ENCODE measurements at places on chromosomes 16 and 17.
A peak's percentile ranks its signal among the peaks of the same experiment; 100 is the strongest.

- H3K4me3 ChIP-seq, result no peak overlapping the region
- H3K4me1 ChIP-seq, result peaks cover 4% of the 10 kb centered on the region
- no peaks in the 10 kb centered on the region for H3K36me3 ChIP-seq
- H3K27ac ChIP-seq, result peak overlapping the region; percentile 27
Observed at GRCh38 chr17:57512258-57512657, 232.8 kb downstream of the CCDC182 start.

GRCh38 chr16:28872952-28873351 is 5.3 kb upstream of the ATP2A1 start:
- no peak overlapping the region for H3K27ac ChIP-seq
- peaks cover 11% of the 10 kb centered on the region for H3K36me3 ChIP-seq
- H3K4me1 ChIP-seq, result peaks cover 3% of the 10 kb centered on the region
- no peak for DNase-seq

- DNase-seq, result no peak
- no peaks in the 10 kb centered on the region for H3K4me1 ChIP-seq
- H3K36me3 ChIP-seq, result no peaks in the 10 kb centered on the region
- no peak overlapping the region for H3K27ac ChIP-seq
Observed at GRCh38 chr16:9286930-9287329, 195.5 kb downstream of the HAPSTR1 start.

- H3K4me3 ChIP-seq, result no peak overlapping the region
- peaks cover 9% of the 10 kb centered on the region for H3K4me1 ChIP-seq
- H3K36me3 ChIP-seq, result no peaks in the 10 kb centered on the region
- H3K27me3 ChIP-seq, result peaks cover 6% of the 10 kb centered on the region
Observed at GRCh38 chr16:68406458-68407152, 41.7 kb downstream of the SMPD3 start.

DNA sequence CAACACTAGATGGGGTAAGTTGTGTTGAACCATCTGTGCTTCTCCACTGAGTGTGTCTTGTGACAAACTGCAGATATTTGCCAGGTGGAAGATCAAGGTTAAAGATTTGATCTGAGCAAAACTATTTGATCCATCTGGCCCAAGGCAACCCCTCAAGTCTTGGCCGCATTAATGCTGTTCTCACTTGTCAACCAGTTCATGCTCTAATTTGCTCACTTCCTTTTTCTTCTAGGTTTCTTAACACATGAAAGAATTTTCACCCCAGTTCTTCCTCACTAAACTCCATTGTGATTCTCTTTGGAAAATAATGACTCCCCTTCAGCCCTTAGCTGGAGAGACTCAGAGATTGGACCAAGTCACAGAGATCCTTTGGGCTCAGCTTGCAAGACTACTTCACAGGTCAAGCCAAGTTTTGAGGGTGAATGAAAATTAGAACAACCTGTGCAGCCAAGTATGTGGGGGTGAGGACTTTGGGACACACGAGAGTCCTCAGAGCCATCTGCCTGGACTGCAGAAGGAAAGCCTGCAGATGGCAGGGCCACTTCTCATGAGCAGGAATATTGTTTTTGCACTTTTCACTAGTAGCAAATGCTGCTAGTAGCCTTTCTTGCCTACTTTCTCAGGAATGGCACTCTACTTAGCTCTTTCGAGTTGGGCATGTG is 166.5 kb downstream of the AXIN2 start:
- H3K27ac ChIP-seq, result no peak overlapping the region
- no peaks in the 10 kb centered on the region for H3K36me3 ChIP-seq

DNA sequence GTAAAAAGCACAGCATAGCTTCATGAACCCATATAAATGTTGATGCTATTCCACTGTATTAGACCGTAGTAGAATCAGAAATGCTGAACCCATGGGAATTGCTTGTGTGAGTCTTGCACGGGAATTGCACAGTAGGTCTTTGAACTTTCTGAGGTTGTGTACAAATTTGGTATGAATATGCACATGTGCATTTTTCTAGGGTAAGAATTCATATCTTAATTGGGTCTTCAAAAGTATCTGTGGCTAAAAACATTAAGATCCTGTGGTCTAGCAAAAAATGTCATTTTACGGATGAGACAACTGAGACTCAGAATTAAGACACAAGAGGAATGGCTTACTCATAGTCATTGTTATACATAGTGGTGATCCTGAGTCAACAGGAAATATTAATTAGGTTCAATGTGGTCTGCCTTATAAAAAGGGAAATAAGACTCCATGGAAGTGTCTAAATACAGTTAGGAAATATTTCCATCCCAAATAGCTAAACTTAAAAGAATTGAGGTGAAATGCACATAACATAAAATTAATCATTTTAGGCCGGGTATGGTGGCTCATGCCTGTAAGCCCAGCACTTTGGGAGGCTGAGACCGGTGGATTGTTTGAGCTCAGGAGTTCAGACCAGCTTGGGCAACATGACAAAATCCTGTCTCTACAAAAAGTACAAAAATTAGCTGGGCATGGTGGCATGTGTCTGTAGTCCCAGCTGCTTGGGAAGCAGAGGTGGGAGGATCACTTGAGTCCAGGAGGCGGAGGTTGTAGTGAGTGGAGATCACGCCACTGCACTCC is 22.8 kb downstream of the TAOK1 start:
- H3K27ac ChIP-seq, result no peak overlapping the region
- H3K4me1 ChIP-seq, result peaks cover 24% of the 10 kb centered on the region
- no peak overlapping the region for H3K4me3 ChIP-seq
- H3K36me3 ChIP-seq, result peaks cover 5% of the 10 kb centered on the region
- no peaks in the 10 kb centered on the region for H3K27me3 ChIP-seq

DNA sequence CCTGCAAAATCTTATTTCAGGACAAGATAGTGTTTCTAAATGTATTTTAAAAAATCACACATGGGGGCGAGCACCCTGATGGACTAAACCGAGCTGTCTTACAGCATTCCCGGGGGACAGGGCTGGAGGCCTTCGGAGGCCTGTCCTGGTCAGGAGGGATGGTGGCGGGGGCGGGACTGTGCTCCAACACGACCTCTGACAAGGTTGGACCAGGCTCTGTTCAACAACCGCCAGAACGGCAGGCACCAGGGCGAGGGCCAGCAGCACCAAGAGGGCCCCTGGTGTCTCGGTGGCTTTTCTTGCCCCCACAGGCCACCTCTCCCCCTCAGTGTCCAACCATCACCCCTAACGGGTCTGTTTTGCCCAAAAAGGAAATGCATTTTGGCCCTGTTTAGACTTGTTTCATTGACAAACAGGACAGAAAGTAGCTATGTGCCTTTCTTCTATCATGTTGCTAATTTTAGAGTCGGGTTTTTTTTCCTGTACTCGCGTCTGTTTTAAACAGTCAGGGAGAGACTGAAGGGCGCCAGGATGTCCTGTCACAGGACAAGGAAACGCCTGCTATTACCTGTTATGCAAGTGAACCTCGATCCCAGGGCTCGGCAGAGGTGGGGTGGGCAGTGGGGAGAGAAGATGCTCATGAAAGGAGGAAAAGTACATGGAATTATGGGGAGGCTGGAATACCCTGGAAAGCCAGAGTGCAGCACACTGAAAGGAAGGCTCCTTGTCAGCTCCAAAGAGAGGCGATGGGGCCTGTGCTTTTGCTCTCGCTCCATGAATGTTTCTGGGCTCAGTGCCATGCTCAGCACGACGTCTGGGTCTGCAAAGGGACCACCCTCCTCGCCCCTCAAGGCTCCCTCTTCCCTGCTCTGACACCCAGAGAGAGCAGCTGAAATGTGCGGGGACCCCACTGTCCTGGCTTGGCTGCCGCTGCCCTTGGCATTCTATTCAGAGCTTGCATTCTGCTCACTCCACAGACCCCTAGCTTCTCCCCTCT is 11.9 kb downstream of the TMEM204 start:
- no peaks in the 10 kb centered on the region for H3K27me3 ChIP-seq
- H3K4me1 ChIP-seq, result peaks cover 18% of the 10 kb centered on the region
- no peaks in the 10 kb centered on the region for H3K36me3 ChIP-seq
- no peak overlapping the region for H3K4me3 ChIP-seq
- no peak for DNase-seq

GRCh38 chr16:85146922-85147651 is 34.8 kb upstream of the CIBAR2 start:
- H3K36me3 ChIP-seq, result no peaks in the 10 kb centered on the region
- no peak overlapping the region for H3K27ac ChIP-seq
- no peak overlapping the region for H3K4me3 ChIP-seq
- no peak for DNase-seq
- peaks cover 4% of the 10 kb centered on the region for H3K27me3 ChIP-seq

DNA sequence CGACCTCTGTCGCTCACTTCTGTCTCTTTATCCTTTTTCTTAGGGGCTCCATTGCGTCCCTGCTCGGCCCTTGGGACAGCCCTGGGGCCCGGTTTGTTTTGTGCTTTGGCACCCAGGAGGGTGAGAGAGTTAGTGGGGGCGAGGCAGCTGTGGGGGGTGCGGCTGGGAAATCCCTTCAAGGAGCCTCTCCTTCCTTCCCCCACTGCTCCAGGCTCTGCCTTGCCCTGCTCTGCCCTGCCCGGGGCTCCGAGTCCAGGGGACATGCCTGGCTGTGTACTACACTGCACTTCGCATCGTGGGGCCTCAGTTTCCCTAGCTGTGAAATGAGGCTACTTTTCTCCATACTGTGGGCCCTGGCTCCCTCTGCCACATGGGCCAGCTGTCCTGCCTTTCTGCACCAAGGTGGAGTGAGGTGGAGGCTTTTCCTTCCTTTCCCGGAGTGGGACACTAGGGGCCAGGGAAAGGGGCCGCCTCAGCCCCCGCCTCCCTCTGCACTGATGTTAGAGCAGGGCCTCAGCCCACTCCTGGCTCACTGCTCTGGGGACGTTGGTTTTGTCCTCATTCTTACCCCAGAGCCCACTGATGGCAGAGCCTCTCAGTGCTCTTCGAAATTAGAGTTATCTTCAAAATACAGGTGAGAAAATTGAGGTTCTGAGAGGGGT is 980 bp downstream of the LLGL1 start:
- H3K4me1 ChIP-seq, result peaks cover 6% of the 10 kb centered on the region
- H3K36me3 ChIP-seq, result no peaks in the 10 kb centered on the region
- no peaks in the 10 kb centered on the region for H3K27me3 ChIP-seq
- H3K4me3 ChIP-seq, result peak overlapping the region; percentile 93

DNA sequence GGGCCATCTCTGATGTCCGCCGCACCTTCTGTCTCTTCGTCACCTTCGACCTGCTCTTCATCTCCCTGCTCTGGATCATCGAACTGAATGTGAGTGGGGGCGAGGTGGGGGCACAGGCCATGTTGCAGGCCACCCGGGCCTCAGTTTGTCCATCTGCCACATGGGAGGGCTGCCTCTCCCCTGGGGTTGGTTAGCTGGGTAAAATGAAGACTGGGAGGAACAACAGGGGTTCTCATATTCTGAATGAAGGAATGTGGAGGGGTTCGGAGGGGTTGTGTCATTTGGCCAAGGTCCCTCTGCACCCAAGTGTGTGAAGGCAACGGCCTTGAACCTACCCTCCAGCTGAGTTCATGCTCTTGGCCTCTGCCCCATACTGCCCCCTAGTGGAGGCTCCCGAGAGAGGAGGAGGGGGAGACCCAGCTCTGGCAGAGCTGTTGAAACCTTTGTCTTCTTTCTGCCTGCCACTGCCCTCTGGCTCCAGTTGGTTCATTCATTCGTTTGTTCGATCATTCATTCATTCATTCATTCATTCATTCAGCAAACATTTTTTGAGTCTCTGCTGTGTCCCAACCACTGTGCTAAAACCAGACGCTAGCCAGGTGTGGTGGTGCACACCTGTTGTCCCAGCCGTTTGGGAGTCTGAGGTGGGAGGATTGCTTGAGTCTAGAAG is 11.4 kb upstream of the TCAP start:
- H3K27ac ChIP-seq, result no peak overlapping the region
- no peak overlapping the region for H3K4me3 ChIP-seq
- H3K36me3 ChIP-seq, result no peaks in the 10 kb centered on the region
- H3K4me1 ChIP-seq, result peaks cover 39% of the 10 kb centered on the region

- DNase-seq, result no peak
- no peaks in the 10 kb centered on the region for H3K4me1 ChIP-seq
- no peaks in the 10 kb centered on the region for H3K27me3 ChIP-seq
Observed at GRCh38 chr16:69223882-69224281, 36.9 kb downstream of the SNTB2 start.

GRCh38 chr17:78865682-78866390 is 25.2 kb upstream of the USP36 start:
- no peak overlapping the region for H3K4me3 ChIP-seq
- peaks cover 7% of the 10 kb centered on the region for H3K27me3 ChIP-seq
- H3K27ac ChIP-seq, result no peak overlapping the region
- peak; percentile 83 for DNase-seq
- peaks cover 3% of the 10 kb centered on the region for H3K4me1 ChIP-seq

GRCh38 chr17:72282439-72283029 is 161.7 kb downstream of the SOX9 start:
- H3K27me3 ChIP-seq, result no peaks in the 10 kb centered on the region
- H3K27ac ChIP-seq, result no peak overlapping the region
- no peaks in the 10 kb centered on the region for H3K4me1 ChIP-seq
- H3K4me3 ChIP-seq, result no peak overlapping the region
- no peak for DNase-seq

- DNase-seq, result no peak
- H3K36me3 ChIP-seq, result no peaks in the 10 kb centered on the region
- H3K27me3 ChIP-seq, result no peaks in the 10 kb centered on the region
- H3K4me3 ChIP-seq, result no peak overlapping the region
- H3K4me1 ChIP-seq, result peaks cover 22% of the 10 kb centered on the region
Observed at GRCh38 chr17:77369544-77369971, 228.8 kb downstream of the SEC14L1 start.

GRCh38 chr16:64864232-64864809 is 257.5 kb downstream of the CDH11 start:
- H3K27ac ChIP-seq, result no peak overlapping the region
- H3K27me3 ChIP-seq, result no peaks in the 10 kb centered on the region
- no peak for DNase-seq
- no peaks in the 10 kb centered on the region for H3K4me1 ChIP-seq

GRCh38 chr17:64190472-64190871 is 60.5 kb upstream of the ERN1 start:
- no peaks in the 10 kb centered on the region for H3K27me3 ChIP-seq
- H3K27ac ChIP-seq, result no peak overlapping the region
- H3K4me1 ChIP-seq, result no peaks in the 10 kb centered on the region
- no peak for DNase-seq

Data from natural killer cell treated with Interleukin-12 subunit alpha and Interleukin-12 subunit beta and Interleukin-15 and Interleukin-18, amount 100 ng/mL, for 72 hours (primary cell).